NCI-H345 (cell line): ENCODE measurements at places on chromosomes 12 and 14.
A peak's percentile ranks its signal among the peaks of the same experiment; 100 is the strongest.

GRCh38 chr14:90421632-90422020 is 24.8 kb downstream of the CALM1 start:
- DNase-seq: no peak

DNA sequence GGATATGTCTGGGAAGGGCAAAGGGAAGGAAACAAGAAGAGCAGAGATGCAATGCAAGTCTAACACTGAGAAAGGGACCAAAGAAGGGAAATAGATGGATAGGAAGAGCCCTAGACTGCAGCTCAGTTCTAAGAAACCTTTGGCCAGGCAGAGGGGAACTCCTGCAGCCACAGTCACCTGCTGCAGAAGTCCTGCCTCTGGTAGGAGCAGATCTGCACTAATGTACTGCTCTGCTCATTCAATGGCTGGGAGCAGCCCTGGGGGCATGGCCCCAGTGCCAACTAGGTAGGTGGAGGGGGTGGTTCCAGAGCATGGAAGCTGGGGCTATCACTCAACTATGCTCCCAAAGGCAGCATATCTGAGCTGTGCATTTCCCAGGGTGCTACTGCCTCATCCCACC is 388.9 kb downstream of the PCNX1 start:
- DNase-seq: no peak

GRCh38 chr14:34355584-34356263 is 106.3 kb downstream of the SPTSSA start:
- DNase-seq: no peak

DNA sequence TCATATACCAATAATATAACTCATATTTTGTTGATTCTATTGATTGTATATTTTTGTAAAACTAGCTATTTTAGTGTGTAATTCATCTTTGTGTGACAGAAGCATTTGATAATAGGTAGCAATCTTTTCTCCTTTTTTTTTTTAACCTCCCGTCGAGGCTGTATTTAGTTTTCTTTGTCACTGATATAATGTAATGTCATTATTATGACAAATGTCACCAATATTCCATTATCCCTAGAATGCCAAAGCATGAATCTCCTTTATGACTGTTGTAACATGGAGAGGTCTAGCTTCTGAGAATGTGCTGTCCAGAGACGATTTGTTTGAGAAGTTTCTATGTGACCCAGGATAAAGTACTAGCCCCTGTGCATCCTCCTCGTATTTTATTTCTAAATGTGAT is 639.0 kb upstream of the ATXN7L3B start:
- no peak for DNase-seq

DNA sequence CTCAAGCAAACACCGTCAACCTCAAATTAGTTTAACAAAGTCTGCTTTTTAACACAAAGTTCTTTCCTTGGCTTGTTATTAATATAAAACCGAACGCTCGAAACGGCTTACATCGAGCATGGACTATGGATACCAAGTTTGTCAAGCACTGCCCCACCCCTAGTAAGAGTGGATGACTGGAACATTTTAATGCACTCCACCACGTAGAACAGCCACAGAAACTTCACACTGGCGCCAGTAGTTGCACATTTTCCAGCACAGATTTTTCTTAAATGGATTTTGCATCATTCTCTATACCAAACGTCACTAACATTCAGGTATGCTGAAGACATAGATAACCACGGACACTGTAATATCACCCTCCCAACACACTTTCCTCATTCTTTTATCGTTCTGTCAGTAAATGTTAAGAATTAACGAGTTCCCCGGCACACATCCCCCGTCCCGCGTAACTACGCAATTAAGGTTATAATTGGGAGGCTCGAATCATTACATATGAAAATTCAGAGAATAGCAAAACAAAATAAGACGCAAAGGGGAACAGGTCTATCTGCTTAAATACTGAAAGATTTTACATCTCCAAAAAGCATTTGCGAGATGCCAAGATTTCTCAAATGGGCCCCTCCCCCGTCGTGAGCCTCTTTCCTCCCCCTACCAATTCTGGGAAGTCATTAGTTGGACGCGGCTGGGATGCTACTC is 990 bp downstream of the FERMT2 start:
- no peak for DNase-seq

DNA sequence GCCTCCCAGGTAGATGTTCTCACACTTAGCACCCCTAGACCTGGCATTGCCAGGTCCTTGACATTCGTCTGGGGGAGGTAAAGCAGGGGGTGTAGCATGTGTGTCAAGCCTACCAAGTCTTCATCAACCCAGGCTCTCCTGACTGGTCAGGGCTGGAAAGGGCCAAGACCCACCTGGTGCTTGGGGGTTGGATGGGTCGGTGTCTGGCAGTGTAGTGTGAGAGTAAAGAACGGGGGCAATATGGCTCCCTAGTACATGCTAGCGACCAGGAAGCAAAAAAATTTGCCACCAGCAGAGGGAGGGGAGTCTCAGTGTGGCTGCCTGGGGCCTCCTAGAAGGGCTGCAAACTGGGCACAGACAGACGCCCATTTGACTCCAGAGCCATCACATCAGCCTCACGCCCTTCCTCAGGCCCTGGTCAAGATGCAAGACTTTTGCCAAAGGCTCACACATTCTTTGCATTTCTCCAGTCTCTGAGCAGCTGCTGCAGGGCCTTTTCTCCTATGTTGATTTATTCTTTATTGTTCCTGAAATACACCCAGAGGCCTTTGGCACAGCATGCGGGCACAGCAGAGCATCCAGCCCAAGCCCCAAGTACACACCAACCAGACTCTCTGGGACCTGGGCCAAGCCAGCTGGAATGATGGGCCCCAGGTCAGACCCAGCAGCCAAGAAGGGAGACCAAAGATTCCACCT is 38.3 kb upstream of the PNMA1 start:
- peak; percentile 49 for DNase-seq

DNA sequence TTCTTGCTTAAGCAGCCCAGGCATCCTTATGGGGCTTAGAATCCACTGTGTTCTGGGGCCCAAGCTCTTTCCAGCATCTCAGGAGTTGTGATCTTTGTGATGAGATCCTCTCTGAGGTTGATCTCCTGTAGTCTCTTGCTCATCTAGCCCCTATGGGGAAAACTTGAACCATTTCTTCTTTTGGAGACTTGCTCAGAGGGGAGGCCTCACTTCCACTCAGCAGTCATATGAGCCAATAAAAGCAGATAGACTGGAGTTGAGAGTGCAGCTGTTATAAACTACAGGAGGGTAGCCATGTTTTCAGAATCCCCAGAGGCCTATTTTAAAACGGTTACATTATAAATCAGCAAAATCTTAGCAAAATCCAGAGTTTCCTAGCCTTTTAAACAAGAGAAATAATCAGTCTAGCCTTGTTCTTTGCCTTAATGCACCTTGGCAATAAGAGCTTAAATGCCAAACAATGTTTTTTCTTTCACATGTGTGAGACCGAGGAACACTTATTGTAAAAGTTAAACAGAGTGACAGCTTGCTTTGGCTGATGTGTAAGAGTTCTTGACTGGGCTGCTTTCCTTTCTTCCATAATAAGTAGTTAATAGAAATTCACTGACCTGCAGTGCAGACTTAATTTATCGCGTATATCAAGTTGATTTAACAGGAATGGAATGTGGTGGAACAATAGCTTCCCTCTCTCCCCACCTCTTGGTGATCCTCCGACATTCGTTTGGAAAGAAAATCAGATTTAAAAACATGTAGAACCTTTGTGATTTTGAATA is 168.3 kb downstream of the NEDD1 start:
- no peak for DNase-seq

DNA sequence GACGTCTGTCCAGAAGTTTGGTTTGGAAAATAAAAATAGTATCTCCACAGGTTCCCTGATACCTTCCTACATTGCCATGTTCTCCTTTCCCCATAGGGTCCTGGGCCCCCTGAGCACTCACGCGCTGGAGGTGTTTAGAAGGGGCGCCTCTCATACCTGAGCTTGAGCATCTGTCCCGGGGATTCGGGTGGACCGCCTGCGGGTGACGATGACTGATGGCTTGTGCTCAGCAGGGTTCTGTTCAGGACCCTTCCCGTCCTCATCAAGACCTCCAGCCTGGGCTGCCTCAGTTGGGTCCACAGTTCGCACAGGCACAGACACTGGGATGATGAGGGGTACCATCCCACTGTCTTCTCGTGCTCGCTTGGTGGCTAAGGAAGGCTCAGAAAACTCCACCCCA is 22.7 kb upstream of the PNMA1 start:
- DNase-seq: no peak

DNA sequence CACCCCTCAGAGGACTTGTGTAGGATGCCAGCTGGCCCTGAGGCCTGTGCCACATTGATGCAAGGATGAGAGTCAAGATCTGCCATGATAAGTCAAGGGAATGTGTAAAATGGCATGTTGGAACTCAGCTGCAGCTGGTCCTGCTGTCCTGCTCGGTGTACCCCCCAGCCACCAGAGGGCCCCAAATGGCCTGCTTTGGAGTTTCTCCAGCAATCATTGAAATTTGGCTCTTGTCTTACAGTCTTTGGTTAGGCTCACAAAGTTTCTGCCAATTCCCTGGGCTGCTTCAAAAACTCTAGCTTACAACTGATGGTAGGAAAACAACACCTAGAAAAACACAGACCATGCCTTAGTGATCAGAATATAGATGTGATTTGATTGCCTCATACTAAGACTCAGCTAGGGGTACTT is 76.8 kb downstream of the HSD17B6 start:
- DNase-seq: peak; percentile 9

GRCh38 chr12:101838628-101839323 is 8.0 kb upstream of the GNPTAB start:
- DNase-seq: no peak

GRCh38 chr12:76631741-76632140 is 72.2 kb upstream of the OSBPL8 start:
- no peak for DNase-seq

DNA sequence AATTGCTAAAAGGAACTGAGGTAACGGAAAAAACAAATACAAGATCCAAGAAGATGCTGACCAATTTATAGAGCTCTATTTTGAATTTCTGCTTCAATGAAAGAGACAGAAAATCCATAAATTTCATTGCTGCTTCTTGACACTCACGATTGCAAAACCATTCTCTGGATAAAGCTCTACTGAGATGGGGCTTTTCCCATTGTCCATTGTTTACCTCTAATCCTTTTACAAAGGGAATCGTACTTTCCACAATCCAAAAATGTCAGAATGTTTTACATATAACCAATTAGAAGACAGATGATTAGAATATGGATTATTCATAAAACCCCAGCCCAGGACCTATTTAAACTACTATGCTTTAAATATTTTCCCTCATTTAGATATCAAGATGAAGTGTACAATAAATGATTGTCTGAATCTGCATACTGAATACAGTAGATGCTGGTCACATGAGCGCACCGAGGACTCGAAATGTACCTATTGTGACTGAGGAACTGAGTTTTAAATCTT is 16.7 kb upstream of the TMCC3 start:
- DNase-seq: no peak

DNA sequence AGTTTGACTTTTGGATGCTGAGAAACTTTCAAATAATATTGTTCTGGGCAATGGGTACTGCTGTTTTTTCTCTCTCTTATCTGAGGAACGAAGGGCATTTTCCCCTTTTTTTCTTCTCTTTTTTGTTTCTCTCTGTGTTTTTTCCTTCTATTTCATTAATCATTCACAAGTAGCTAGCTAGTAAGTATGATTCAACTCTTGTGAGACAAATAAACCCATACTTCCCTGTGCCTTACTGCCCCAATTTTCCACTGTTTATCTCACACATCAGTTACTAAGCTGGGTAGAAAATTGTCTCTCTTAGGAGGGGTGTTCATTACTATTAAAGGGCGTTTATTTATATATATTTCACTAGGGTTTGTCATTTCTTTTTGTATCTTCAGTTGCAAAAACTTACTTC is 437.6 kb downstream of the RERGL start:
- no peak for DNase-seq

- no peak for DNase-seq
These were observed 76.4 kb upstream of the GALNT9 start for GRCh38 chr12:132405742-132406251.

DNA sequence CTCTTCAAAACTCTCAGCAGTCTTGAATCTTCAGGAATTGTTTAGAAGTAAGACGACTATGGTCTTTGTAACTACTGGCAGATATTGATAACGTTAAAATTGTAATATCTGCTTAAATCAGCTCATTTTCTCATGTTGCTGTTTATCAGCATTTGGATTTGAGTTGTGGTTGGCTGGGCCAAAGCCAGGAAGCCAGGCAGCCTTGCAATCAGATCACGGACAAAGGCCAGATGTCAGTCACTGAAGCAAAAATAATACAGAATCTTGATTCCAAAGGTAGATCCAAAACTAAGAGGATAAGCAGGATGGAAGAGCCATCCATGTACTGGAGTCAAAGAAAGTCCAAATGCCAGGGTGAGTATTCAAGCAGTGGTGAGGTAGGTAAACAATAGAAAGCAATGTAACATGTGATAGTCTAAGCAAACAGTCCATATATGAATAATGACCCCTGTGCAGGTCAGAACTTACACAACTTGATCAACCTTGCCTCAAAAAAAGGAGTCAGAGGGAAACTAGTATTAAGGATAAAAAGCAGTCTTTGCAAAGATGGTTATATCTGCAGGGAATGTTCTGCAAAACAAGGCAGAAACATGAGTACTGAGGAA is 95.8 kb upstream of the RAP1B start:
- no peak for DNase-seq

DNA sequence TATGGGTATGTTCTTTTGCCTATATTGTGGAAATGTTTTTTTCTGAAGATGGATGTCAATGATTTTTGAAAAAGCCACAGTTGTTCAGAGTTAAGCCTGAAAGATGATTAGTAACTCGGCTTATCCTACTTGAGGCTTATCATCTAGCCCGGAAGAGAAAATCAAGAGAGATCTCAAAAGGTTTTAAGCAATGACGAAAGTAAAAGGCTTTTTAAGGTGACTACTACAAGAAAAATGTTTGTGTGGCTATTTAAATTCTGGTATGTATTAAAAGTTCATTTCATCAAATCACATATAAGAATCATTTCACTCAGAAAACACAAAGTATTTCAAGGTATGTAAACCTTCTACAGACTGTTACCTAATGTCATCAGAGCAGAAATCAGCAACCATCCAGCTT is 40.2 kb downstream of the HEATR5A start:
- no peak for DNase-seq

DNA sequence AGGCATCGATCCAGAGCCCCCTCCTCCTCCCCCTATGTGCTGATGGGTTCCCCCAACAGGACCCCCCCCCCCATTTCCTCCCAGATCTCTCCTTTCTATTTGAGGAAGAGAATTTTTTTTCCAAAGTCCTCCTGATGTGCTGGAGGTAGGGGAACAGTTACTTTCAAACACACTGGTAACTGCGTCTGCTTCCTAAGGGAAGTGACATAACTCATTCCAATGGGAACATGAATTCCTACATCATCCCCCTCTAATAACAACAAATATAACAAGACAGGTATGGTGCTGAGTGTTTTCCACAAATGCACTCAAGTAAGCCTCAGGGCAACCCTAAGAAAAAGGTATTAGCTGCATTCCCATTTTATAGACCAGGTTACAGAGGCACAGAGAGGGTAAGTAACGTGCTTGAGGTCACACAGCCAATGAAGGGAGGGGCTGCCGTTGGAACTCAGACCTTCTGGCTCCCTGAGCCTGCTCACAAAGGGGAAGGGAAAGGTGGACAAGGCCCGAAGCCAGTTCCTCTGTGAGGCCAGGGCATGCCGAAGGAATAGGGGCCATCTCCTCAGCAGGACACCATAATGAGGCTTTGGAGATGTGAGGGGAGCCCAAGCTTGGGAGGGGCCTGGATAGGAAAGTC is 121.1 kb upstream of the NCOR2 start:
- no peak for DNase-seq
